Omental fat pad (tissue), 4 donors: ENCODE measurements at places on chromosomes 16 and 17. TPM values are rescaled to one million over a fixed set of nuclear protein-coding genes. Genes with fewer than 3 reads are reported as not detected.

The PRKCA gene
- total RNA-seq = 14.3 TPM

GRCh38 chr16:19898924-19899604 lies 14.4 kb upstream of the GPRC5B start:
- DNase-seq = no peak

DNA sequence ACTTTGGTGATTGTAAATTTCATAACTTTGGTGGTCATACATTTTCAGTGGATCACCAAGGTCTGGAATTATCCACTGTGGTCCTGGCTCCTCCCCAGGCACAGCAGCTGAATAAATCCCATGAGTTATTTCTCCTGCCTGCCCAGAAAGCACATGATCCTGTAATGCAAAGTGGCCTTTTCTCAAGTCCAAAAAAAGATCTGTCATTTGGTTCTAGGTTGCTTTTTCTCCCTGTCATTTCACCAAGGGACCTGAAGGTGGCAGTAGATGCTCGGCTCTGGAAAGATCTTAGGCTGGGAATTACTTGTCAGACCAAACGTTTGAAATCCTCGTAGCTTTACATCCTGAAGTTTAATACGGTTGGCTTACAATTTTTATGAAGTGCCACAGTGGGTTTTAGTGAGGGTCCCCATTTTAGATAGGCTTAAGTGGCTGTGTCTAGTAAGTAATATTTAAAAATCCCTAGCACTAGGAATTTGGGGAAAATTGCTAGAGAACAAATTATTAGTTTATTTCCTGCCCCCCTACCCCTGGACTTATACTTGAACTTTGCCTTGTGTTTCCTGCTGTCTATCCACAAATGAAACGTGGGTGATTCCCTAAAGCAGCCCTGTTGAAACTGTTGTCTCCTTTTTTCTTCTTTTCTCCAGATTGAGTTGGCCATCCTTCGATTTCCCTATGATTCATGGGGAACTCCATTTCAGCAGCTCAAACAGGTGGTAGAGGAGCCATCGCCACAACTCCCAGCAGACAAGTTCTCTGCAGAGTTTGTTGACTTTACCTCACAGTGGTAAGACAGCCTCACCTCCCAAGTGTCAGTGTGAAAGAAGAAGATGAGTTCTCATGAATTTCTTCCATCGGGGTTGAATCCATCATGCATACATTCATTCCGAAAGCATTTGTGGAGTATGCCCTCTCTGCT lies 111.7 kb downstream of the MAP2K6 start:
- DNase-seq = no peak

GRCh38 chr17:55897301-55897700 lies 146.4 kb downstream of the PCTP start:
- no peak for DNase-seq

- DNase-seq = no peak
Measured at GRCh38 chr17:43385046-43385831, 13.6 kb upstream of the ARL4D start.
